ENCODE measurements at places on chromosomes 11 and 22.

- DNase-seq, result peak; percentile 67
These were observed 50.5 kb downstream of the MAPK1 start for GRCh38 chr22:21816787-21817496.

DNA sequence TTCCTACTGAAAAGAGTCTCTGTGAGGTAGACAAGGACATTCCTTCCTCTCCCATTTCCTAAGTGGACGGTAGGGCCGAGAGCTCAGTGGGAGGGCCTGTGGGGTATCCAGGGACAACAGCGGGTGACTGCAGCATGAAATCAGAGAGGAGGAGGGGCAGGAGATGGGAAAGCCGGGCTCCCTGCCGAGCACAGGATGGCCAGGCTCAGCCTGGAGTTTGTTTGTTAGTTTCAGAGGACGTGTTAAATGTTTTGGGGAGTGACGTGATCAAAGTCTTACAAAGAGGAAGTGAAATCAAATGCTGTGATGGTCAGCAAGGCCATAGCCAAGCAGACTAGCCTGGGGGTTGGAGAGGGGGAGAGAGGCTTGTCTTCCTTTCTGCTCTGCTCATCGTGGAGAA is 152.7 kb downstream of the ADAMTS15 start:
- DNase-seq, result no peak

DNA sequence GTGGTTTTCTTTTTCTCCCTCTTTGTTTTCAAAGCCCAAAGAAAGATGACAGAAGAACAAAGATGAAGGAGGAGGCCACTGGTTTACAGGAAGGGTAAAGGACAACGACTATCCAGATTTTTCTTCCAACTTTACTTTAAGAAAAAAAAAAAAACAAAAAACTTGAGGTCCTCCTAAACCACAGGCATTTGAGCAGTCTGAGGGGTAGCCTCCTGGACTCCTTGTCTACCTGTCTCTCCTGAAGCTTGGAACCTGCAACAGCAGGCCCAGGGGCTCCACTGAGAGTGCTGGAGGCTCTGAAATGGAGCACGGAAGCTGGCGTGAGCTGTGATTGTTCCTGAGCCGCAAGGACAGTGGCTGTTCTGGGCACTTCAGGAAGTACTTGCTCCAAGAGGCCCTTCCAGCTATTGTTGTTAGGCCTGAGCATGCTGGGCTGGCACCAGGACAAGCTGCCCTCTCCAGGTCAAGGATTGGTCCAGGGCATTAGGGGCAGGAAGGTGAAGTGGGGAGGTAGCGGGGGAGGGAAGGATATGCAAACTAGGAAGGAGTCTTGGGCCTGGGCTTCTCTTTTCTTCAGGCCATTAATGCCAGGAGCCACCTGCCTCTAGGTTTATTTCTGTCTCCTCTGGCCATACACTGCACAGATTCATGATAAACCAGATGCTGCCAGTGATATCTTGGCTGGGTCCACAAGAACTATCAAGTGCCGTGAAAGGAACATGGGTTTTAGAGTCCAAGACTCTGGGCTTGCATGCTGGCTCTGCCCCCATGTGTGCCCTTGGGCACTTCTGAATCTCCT is 147.3 kb downstream of the CCDC34 start:
- DNase-seq, result no peak

DNA sequence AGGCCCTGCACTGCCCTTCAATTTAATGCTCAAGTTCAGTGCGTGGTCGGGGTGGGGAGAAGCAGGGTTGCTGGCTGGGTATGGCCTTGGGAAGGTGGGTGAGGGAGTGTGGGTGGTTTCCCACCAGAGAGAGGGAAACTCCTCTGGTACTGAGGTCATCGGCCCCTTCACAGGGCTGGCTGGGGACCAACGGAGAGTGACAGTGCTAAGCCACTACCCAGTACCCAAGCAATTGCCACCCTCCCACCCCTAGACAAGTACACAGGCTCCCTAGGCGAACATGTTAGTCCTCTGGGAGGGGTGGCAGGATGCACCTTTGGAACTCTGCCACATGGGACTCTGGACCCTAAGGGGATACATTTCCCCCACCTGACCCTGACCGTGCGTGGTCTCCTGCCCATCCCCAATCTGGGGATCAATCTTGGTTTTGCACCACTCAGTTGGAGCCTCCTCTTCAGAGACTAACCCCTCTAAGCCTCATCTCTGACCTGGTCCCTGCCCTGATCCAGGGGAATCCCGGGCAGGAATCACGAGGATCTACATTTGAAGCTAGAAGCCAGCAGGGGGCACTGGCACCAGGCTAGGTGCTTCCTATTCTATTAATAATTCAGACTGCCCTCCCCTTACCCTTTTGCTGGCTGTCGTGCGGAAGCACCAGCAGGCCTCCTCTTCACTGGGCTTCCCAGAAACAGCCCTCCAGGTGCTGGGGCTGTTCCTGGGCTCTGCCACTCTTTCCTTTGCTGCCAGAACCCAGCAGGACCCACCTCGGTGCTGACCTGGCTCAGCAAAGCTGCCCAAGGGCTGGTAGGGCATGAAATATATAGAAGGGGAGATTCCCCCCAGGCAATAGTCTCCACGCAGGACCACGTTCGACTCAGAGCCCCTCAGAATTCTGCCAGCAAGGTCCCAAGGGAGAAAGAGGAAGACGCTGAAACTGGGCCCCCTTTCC is 377.7 kb downstream of the TENM4 start:
- no peak for DNase-seq

GRCh38 chr11:86421946-86422345 is 47.3 kb downstream of the CCDC81 start:
- DNase-seq, result no peak

DNA sequence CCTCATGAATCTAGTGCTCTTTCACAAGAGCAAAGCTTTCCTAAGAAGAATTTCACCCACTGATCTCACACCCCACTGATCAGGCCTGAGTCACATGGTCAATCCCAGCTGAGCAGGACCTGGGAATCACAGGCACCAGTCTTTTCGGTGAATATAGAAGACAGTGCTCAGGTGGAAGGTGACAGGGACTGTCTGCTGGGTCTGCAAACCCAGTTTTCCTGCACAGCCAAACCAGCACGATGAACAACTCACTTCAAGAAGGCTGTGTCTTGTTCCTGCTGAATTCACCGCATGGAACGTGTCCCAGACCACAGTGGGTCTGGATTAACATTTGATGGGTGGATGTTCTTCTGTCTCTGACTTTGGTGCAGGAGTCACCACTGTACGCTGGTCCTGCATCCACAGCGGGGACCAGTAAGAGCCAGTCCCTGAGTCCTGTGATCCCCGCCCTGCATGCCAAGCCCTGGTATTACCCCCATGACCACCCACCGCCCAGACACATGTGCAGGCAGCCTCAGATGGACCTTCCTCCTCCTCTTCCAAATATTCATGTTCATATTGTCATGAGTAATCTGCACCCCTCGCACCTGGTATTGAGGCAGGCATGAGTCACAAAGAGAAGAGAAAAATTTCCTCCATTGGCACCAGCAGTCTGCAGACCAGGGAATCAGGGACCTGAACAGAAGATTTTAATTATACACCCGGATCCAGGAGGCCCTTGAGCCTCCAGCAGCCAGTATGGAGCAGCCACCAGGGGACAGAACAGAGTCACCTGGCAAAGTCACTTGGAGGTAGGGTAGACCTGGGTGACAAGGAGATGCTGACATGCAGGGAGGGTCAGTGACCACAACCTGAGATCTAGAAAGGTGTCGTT is 8.6 kb upstream of the IGLL5 start:
- no peak for DNase-seq

GRCh38 chr22:23437779-23438178 is 142.3 kb downstream of the IGLL1 start:
- DNase-seq, result no peak

DNA sequence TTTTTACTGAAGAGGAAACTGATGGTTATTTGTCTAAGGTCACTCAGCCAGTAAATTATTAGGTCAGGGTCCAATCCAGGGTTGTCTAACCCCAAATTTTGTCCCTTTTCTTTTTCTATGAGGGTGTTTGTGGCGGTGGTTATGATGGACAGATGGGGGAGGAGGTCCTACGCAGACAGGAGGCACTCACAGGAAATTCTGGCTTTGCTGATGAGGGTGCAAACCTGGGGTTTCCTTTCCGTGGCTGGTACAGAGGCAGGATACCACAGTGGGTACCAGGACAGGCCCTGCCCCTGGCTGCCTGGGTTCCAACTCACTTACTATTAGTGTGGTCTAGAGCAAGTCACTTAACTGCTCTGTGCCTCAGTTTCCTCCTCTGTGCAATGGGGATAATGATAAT is 91.0 kb downstream of the RRM1 start:
- DNase-seq, result no peak

GRCh38 chr11:91421641-91422040 is 803.0 kb upstream of the FAT3 start:
- peak; percentile 22 for DNase-seq

DNA sequence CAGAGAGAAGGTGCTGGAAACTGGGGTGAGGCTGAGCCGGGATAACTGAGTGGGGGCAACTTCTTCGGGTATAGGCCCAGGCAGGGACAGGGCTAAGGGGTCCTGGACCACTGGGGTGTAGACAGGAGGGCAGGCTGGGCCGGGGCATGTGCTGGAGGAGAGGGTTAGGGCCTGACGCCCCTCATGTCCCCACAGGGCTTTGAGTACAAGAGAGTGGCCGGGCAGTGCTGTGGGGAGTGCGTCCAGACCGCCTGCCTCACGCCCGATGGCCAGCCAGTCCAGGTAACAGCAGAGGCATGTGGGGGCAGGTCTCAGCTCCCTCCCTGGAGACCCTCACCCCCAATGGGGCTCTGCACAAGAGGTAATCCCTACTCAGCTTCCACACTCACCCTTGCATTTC is 36.7 kb downstream of the MUC5B start:
- DNase-seq, result no peak

DNA sequence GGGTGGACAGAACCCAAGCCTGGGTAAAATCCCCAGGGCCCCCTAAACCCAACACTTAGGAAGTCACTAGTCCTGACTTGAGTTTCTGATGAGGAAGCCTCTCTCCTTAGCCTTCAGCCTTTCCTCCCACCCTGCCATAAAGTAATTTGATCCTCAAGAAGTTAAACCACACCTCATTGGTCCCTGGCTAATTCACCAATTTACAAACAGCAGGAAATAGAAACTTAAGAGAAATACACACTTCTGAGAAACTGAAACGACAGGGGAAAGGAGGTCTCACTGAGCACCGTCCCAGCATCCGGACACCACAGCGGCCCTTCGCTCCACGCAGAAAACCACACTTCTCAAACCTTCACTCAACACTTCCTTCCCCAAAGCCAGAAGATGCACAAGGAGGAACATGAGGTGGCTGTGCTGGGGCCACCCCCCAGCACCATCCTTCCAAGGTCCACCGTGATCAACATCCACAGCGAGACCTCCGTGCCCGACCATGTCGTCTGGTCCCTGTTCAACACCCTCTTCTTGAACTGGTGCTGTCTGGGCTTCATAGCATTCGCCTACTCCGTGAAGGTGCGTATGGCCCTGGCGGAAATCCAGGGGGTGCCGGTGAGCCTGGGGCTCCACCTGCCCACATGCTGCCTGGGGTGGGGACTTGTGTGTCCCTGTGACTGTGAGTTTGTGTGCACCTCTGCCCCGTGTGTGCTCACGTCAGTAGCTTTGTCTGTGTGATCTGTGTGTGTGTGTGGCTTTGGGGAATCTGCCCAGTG is at the start of gene IFITM1:
TSS of gene IFITM1 (plus strand) at position 254 of the 767 bp plus-strand sequence. CDS start at position 385, 131 bp downstream.
- no peak for DNase-seq
